Activated T-cell treated with anti-CD3 and anti-CD28 coated beads for 24 hours (primary cell): ENCODE measurements at places on chromosomes 2 and 18.

DNA sequence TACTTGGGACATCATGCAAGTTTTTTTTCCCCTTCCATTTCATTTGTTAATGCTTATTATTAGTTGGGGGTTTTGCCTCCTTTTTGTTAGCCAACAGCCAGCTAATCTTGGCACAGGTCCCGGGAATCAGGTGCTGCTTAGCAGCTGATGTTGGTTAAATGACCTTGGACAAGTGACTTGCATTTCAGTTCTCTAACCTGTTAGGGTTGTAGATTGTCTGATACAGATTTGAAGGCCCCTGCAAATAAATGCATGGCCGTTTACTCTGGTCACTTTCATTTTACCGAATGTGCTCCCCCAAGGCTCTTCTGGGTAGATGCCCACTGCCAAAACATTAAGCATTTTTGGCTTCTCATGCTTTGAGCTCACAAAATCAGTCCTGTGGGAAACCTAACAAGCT is 120.9 kb downstream of the SPTBN1 start:
- DNase-seq = no peak

DNA sequence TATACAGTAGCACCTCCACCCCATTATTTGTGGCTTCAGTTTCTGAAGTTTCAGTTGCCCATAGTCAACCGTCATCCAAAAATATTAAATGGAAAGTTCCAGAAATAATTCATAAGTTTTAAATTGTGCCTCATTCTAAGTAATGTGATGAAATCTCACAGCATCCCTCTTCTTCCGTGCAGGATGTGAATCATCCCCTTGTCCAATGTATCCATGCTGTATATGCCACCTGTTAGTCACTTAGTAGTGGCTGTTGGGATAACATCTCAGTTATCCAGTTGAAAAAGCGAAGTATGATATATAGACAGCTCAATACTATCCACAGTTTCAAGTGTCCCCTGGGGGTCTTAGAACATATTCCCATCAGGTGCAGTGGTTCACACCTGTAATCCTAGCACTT is 119.1 kb upstream of the OTX1 start:
- DNase-seq = no peak

DNA sequence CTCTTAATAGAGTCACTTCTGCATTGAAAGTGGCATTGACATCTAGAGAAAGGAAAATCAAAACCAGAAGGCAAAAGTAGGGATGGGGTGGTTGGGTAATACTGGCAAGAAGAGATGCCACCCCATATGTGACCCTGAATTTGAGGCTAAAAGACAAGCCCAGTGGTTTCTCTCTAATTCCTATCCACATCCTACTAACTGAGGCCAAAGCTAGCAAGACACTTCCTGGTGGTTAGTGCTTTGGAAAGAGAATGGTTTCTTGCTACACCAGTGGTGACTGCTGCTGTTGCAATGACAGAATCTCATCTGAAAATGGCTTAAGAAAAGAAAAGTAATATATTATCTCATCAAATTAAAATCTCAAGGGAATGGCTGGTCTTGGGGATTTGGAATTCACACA is 640.6 kb downstream of the EPHA4 start:
- no peak for DNase-seq

GRCh38 chr2:42974169-42974720 is 181.9 kb upstream of the HAAO start:
- no peak for DNase-seq

DNA sequence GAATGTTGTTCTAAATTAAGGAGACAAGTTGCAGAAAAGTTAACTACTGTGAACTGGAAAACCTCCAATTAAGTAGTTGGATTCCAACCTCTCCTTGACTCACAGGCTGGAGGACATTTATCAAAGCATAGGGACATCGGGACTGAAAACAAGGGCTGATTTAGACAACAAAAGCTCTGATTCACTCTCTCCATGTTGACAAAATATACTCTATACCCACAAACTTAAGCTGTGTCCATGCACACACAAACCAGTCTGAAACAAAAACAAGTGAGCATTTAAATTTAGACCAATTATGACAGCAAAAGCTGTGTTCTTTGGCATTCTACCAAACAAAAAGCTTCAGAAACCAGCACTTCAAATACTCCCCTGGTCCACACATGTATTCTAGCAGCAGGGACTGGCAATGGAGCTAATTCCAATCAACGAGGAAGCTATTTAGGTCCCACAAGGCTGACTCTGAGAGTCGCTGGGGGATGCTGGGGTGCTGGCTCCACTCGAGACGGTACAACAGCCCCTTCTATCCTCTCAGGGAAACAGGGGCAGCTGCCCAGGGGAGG is 71.4 kb downstream of the NXPH2 start:
- DNase-seq = no peak

GRCh38 chr2:69797836-69798289 is 31.6 kb upstream of the GMCL1 start:
- DNase-seq = no peak

DNA sequence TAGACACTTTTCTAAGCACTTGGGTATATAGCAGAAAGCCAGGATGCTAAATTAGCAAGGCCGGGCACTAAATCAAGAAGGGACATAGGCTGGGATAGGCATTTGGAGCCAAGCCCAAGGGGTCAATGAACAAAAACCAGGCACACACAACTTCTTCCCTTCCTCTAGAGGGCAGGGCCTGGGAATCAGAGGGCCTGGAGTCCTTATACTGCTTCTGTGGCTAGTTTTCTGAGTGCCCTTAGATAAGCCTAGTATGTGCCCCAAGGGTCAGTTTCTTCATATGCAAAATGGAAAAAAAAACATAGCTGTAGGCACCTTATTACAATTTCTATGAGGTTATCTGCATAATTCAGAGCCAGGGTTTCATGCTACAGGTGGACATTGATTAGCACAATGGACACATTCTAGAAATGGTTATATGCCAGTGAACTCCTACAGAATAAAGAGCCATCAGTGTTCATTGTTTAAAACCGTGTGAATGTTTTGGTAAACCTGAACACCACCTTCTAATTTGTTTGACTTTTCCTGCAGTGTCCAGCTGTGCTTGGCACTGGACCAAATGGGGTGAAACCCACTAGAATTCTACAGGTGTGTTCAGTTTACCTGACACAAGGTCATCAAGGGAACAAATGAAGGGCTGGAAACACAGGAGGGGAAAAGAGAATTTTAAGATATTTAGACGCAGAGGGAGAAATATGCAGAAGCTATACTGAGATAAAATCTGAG is 49.6 kb downstream of the PAX8 start:
- no peak for DNase-seq

- DNase-seq = peak; percentile 5
Observed at GRCh38 chr2:60641811-60642788, 88.6 kb upstream of the BCL11A start.

DNA sequence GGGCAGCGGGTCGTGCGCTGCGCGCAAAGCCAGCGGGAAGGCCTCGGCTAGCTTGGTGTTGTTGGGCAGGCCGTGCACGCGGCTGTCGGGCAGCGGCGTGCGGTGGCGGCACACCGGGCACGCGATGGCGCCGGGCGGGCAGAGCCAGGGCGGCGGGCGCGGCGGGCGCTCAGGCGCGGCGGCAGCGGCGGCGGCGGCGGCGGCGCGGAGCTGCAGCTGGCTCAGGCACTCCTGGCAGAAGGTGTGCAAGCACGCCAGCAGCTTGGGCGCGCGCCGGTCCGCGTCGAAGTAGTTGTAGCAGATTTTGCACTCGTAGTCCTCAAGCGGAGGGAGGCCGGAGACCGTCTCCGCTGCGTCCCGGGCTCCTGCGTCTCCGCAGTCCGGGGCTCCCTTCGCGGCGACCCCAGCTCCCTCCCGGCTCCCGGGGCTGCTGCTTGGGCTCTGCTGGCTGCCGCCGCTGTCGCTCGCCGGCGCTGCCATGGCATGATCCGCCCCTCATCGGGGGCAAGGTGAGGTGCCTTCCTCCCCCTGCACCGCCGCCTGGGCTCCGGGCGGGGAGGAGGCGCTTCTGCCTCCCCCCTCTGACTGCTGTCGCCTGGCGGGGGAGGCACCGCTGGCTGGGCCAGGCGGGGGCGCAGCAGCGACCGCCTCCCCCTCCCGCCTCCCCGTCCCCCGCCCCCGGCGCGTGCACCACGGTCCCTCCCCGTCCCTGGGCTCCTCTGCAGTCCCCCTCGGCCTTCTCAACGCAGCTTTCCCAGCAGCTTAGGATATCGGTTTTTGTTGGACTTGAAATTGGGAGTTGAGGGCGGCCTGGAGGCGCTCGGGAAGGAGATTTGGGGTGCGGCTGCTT is 21.0 kb upstream of the PAX3 start:
- DNase-seq = no peak

- DNase-seq = no peak
Observed at GRCh38 chr2:55511508-55512124, 7.9 kb upstream of the CFAP36 start.

GRCh38 chr2:204566439-204566838 is 21.2 kb downstream of the PARD3B start:
- DNase-seq = no peak

GRCh38 chr2:148237911-148238310 is 217.0 kb downstream of the MBD5 start:
- no peak for DNase-seq

GRCh38 chr2:144310484-144310883 is 209.4 kb downstream of the ZEB2 start:
- DNase-seq = no peak

DNA sequence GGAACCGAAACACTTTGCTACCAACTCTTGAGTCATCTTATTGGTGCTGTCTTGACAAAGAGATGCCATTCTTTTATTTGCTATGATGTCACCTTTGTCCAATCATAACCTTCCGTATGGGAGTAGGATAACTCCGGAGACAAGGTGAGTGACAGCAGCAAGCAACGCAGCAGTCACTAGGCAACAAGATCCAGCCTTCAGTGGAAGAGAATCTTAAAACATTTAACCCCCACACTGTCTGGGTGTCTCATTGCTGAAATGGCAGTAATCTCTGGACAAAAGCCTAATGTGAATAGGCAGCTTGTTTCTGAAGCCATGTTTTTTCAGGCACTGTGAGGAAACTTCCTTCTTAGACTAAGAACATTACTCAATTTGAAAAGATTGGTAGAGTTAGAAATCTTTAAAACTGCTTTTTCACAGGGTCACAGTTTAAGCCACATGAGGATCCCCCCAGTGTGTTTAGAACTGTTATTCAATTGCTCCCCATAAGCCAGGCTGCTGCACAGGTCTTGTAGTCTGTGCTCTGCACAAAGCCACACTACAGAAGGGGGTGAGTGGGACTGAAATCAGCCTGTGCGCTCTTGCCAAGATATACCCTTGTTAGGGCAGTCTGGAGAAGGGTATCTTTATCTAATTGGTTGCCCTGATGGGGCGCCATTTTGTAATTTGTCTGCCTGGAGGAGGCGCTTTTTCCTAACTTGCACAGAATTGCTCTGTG is 131.5 kb upstream of the STON1 start:
- no peak for DNase-seq
